Hepatocyte (in vitro differentiated cells): ENCODE measurements at places on chromosomes 16 and 17.

DNA sequence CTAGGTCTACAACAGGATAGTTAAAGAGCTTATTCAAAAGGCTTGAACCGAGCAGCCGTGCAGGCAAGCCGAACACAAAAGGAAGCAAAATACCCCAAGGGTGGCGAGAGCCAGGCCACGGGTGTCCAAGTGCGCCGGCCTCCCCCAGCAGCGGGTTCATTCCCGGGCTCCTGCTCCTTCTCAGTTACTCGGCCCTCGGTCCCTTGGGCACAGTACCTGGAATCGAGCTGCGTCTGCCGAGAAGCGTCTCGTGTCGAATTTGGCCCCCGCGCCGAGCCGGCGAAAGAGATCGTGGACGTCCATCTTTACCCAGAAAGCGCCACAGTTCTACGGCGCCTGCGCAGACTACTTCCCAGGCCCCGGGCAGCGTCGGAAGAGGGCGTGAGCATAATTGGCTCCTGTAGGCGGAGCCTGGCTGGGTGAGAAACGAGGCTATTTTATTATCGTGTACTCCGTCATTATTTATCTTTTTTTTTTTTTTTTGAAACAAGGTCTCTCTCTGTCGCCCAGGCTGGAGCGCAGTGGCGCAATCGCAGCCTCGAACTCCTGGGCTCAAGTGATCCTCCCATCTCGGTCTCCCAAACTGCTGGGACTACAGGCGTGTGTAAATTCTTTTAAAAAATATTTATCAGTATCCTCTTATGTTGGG is at the start of gene DDX52:
DDX52 (minus strand) TSS at position 329 of the 649 bp plus-strand sequence; CDS start at position 303, 26 bp downstream.
- peak; percentile 97 for DNase-seq

DNA sequence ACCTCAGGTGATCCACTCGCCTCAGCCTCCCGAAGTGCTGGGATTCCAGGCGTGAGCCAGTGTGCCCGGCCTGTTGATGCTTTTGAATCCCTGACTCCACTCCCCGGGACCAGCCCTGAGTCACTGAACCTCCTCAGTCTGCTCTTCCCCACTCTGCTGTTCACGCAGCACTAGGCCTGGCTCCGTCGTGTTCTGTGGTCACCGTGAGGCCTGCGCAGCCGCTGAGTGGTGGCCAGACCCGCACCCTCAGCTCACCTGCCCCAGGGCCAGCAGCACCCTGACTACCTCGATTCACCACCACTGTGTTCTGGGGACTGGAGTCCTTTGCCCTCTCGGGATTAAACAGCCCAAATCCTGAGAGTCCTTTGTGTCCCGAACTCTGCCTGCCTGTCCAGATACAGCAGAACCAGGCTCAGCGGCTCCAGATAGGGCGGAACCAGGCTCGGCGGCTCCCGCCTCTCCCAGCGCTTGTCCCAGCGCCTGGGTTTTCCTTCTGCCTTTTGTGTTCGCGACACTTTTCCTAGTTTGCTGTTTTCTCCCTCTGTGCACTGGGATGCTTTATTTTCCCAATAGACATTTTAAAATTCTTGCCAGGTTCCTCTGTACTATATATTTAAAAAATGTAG is 58.6 kb upstream of the ENDOV start:
- no peak for DNase-seq

GRCh38 chr16:723695-724094 is 2.5 kb downstream of the CCDC78 start:
- no peak for DNase-seq

GRCh38 chr17:58710948-58711552 is 18.6 kb downstream of the RAD51C start:
- DNase-seq = peak; percentile 85

DNA sequence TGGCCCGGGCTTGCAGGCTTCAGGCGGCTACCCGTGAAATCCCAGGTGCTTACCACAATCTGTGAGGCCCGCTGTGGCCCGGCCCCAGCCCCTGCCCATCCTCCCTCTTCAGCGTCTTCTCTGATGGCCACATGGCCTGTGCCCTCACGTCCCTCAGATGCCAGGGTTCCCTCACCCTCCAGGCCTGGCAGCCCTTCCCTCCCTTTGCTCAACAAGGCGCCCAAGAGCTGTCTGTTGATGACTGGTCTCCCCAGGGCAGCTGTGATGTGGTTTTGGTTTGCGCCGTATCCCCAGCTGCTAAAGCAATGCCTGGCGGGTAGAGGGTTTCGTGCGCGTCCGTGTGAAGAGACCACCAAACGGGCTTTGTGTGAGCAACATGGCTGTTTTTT is 35.1 kb downstream of the PMM2 start:
- DNase-seq = no peak

DNA sequence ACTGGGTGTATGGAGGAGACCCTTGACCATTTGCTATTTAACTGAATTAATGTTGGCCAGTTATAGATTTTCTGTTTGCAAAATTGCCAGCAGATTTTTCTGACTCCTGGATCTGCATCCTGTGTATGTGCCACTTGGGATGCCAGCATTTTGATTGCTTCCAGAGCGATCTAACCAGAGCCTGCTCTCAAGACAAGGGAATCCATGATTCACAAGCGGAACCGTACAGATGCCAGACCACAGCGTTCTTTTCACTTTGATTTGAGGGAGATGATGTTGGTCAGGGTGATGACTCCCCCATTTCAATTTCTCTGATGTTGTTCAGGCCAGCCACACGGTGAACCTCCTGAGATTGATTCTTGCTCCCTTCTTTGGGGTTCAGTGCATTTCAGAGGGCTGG is 228.7 kb downstream of the CDH13 start:
- DNase-seq = no peak

- DNase-seq = peak; percentile 41
Observed at GRCh38 chr17:27489045-27489715, 32.9 kb downstream of the KSR1 start.

DNA sequence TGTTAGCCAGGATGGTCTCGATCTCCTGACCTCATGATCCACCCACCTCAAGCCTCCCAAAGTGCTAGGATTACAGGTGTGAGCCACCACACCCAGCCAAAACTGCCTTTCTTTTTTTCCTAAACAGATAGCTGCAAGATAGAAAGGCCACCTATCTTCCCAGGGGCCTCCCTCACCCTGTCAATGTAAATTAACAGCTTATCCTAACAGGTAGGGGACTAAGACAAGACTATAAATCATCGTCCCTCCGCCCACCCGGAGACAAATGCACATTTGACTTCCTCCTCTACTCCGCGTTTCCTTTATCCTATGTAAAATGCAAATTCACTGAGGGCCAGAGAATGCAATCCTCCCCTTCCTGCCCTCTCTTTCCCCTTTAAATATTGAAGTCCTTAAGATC is 71.4 kb downstream of the MARF1 start:
- DNase-seq = no peak

- no peak for DNase-seq
Observed at GRCh38 chr17:8952191-8952590, 13.3 kb downstream of the PIK3R5 start.

DNA sequence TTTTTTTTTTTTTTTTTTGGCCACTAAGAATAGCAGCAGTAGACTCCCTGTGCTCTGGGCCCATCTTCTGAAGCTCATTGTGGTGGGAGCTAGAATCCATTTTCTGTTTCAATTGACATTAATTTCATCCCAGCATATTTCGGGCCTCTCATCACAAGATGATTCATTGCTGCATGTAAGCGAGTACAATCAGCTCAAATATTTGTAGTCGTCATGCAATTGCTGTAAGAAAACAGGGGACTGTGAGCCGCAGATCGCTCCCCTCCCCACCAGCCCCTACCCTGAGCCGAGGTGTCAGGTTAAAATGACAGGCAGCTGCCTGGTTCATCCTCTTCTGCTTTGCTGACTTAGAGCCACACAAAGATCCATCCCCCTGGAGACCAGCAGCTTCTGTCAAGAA is 358.8 kb upstream of the CDH5 start:
- peak; percentile 8 for DNase-seq

GRCh38 chr17:57109393-57110151 is 24.5 kb downstream of the AKAP1 start:
- no peak for DNase-seq

DNA sequence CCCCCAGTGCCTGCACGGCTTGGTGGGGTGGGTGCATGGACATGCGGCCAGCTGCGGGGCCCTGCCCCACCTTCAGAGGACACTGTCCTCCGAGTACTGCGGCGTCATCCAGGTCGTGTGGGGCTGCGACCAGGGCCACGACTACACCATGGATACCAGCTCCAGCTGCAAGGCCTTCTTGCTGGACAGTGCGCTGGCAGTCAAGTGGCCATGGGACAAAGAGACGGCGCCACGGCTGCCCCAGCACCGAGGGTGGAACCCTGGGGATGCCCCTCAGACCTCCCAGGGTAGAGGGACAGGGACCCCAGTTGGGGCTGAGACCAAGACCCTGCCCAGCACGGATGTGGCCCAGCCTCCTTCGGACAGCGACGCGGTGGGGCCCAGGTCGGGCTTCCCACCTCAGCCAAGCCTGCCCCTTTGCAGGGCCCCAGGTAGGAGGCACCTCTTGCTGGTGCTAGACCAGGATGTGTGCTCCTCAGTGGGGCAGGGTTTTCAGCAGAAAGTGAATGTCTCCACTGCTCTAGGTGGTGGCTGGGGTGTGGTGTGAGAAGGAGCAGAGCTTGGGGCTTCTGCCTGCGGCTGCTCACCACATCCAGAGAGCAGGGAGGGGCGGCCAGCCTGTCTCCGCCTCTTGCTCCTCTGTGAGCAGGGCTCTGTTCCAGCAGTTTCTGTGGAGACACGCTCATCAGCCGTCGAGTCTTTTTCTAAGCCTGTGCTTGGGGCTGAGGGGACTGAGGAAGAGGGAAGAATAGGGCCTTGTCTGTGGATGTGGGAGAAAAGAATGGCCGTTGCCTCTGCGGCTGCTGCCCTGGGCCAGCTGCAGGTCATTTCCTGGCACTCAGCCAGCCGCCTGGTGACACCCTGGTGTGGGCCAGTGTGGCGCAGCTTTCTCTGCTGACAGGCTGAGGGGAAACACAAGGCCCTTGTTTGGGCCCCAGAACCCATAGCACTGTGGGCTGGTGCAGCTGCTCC is 2.2 kb downstream of the ZNF276 start:
- no peak for DNase-seq

DNA sequence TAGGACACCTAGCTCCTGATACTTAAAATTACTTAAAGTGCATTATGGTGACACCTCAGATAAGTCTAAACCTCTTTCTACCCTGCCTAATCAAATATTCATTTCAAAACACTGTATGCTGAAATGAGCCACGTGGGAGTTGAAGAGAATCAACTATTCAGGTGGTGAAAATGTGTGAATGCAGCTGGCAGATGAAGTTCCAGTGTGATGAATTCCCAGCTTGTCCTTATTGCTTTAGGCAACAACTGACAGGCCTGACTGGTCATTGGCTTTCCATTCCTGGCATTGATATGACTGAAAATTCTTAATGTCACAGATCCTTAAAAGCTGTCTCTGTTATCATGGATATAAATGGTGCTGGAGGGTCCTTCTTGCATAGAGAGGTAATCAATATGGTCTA is 301.9 kb upstream of the TBX2 start:
- no peak for DNase-seq

- no peak for DNase-seq
Observed at GRCh38 chr17:81867991-81868673, 3.0 kb downstream of the ARHGDIA start.

DNA sequence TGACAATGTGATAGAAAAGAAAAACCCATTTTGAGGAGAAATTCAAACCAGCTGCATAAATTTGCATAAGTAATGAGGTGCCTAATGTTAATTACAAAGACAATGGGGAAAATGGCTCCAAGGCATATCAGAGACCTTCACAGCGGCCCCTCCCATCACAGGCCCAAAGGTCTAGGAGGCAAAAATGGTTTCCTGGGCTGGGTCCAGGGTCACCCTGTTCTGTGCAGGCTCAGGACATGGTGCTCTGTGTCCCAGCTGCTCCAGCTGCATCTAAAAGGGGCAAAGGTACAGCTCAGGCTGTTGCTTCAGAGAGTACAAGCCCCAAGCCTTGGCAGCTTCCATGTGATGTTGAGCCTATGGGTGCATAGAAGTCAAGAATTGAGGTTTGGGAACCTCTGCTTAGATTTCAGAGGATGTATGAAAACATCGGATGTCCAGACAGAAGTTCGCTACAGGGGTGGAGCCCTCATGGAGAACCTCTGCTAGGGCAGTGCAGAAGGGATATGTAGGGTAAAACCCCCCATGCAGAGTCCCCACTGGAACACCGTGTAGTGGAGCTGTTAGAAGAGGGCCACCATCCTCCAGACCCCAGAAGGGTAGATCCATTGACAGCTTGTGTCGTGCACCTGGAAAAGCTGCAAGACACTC is 40.6 kb downstream of the IKZF3 start:
- DNase-seq = no peak

- DNase-seq = no peak
Observed at GRCh38 chr17:16817201-16817600, 127.2 kb downstream of the CCDC144A start.

GRCh38 chr16:12096157-12096777 is 119.7 kb downstream of the SNX29 start:
- no peak for DNase-seq

- DNase-seq = no peak
Observed at GRCh38 chr17:73639322-73639721, 4.9 kb downstream of the SDK2 start.

GRCh38 chr16:275041-275641 is 603 bp downstream of the RGS11 start:
- DNase-seq = no peak

DNA sequence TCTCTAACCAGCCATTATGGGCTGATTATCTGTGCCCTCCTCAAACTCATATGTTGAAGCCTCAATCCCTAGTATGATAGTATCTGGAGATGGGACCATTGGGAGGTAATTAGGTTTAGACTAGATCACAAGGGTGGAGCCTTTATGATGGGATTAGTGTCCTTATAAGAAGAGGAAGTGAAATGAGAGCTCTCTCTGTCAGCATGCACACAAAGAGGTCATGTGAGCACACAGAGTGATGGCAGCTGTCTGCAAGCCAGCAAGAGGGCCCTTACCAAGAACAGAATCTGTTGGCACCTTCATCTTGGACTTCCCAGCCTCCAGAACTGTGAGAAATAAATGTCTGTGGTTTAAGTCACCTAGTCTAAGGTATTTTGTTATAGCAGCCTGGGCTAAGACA is 101.9 kb downstream of the PCTP start:
- no peak for DNase-seq

GRCh38 chr17:33028778-33029177 is 37.1 kb downstream of the SPACA3 start:
- no peak for DNase-seq

GRCh38 chr17:33531311-33531710 is 238.2 kb upstream of the ASIC2 start:
- DNase-seq = no peak

DNA sequence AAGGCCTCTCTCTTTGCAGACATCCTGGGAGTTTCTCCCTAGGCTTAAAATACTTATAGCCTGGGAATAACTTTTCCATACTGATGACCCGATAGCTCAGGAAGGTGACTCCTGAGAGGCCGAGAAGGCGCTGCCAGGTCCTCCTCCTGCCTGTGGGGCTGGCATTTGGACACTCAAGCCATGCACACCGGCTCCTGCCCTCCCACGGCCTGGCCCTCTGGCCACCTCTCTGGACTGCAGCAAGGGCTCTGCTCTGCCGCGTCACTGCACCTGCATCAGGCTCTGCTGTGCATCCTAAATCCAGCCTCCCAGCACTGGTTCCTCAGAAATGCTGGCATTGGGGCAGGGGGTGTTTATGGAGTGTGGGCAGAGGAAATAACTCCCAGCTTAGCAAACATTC is 14.2 kb downstream of the KCNG4 start:
- DNase-seq = no peak

GRCh38 chr16:50743581-50744225 is 1.8 kb downstream of the CYLD start:
- DNase-seq = no peak
